ENCODE measurements at places on chromosomes 2 and 18.

DNA sequence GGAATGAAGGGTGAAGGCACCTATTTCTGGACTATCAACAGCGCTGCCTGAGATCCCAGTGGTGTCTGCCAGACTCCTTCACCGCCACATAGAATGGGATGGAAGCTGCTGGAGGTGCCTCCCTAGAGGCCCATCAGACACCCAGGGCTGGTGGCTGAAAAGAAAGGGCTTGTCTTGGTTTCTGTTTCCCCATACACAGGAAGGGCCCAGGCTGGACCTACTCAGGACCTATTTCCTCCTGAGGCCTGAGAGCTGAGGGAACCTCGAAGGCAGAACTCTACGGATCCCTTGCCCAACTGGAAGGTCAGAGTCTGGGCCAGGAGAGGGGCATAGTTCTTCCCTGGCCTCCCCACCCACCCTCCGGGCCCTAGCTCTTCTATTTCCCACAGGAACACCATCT is 2.9 kb upstream of the CLEC4F start:
- DNase-seq, result no peak

DNA sequence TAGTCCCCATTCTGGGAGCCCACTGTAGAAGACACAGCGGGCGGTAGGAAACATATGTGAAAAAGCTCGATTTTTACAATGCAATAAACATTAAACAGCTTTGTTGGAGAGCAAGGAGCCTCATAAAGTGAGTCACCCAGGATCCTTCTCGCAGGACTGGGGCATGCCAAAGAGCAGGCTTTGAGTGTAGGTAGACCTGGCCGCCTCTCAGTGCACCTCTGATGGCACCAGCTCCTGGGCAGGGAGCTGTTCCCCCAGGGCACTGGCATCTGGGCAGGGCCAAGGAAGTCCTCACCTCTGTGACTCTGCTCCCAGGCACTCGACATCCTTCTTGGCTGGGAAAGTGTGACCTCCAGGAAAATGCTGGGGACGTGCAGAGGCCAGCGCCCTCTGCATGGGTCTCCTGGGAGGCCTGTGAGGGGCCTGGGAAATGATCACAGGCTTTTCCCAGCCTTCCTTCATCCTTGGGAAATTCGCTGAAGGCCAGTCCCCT is 94.2 kb downstream of the POLR1A start:
- DNase-seq, result no peak

GRCh38 chr18:21386523-21387240 is 144.7 kb downstream of the GREB1L start:
- no peak for DNase-seq

DNA sequence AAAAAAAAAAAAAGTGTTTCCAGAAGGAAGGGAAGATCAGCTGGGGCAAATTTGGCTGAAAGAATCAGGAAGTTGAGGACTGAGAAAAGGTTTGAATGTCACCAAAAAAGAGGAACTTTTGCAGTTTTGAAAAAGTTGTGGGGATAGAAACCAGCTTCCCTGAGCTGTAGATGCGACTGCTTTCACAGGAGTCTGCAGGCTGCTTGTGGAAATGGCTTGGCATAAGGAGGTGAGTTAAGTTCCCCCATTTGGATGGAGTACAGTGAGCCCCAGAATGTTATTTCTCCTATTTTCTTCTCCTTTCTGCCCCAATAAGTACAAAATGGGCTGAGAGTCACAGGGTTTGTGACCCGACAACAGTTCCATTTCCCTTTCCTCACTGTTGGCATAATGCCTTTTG is 16.5 kb upstream of the ME2 start:
- no peak for DNase-seq

DNA sequence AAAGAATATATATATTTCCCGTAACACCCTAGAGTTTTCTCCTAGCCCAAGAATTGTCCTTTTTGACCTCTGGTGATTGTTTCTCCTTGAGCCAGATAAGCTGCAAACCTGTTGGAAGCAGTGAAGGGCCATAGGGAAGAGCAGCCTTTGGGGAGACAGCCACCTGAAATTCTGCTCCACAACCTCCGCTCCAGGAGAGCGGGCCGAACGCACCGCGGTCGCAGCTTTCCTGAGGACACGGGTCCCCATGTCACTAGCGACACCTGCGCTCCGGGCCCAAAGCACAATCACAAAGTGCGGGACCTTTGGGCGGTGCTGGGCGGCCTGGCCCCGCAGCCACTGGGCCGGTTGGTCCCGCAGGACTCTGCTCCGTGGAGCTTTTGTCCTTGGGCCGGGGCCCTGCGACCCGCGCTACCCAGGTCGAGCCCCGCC is 557 bp upstream of the DSG2 start:
- no peak for DNase-seq

GRCh38 chr18:9488538-9488937 is 13.2 kb downstream of the RALBP1 start:
- DNase-seq, result no peak

DNA sequence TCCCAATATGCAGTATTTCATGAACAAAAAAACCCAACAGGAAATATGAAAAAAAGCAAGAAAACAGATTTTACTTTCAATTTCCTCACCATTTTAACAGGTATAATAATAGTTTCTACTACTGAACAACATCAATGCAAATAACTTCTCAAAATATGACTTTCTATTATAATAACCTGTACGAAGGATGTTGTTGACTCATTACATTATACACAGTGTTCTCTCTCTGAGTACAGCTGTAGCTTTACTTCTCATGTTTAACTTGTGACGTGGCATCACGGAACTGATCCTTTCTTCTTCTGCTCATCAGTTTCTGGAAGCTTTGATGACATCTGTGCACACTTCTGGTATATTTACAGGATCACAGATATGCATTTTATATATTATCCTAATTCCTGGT is 40.0 kb downstream of the FAM228A start:
- no peak for DNase-seq

GRCh38 chr18:69954719-69955480 is 7.2 kb upstream of the CD226 start:
- DNase-seq, result no peak

- no peak for DNase-seq
Observed at GRCh38 chr2:241229563-241230401, 41.3 kb downstream of the ANO7 start.

- no peak for DNase-seq
Observed at GRCh38 chr2:205765151-205765550, 82.8 kb downstream of the NRP2 start.

DNA sequence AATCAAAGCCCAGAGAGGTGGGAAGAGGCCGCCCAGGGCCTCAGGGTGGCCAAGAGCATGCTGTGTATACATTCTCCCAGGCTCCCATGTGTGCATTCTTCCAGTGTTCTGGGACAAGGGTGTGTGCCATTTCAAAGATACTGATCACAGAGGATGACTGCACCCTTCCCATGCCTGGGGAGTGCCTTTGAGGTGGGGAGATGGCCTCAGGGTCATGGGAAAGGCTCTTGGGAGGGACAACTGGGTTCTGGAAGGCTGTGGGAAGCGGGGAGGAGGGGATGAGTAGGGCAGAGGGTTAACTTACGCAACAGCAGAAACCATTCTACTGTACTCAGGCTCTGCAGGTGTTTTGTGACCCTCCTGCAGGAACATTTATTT is 40.9 kb downstream of the KLHL29 start:
- no peak for DNase-seq

GRCh38 chr2:18425210-18425703 is 135.2 kb downstream of the RDH14 start:
- DNase-seq, result no peak

- DNase-seq, result no peak
Observed at GRCh38 chr2:132849118-132849517, 179.1 kb upstream of the LYPD1 start.

GRCh38 chr2:85756195-85756594 is 2.4 kb downstream of the ATOH8 start:
- DNase-seq, result no peak

- DNase-seq, result no peak
Observed at GRCh38 chr2:239570216-239570925, 169.6 kb upstream of the HDAC4 start.

Measured in activated T-cell treated with anti-CD3 and anti-CD28 coated beads for 48 hours (primary cell).